ENCODE measurements at places on chromosomes 12 and 14.

- DNase-seq = no peak
Measured at GRCh38 chr12:23464241-23464812, 485.1 kb downstream of the SOX5 start.

- no peak for DNase-seq
Measured at GRCh38 chr12:75561921-75562320, 50.5 kb upstream of the KRR1 start.

- no peak for DNase-seq
Measured at GRCh38 chr14:104333646-104334423, 195.4 kb downstream of the KIF26A start.

GRCh38 chr12:117172168-117172567 lies 18.1 kb downstream of the FBXO21 start:
- no peak for DNase-seq

DNA sequence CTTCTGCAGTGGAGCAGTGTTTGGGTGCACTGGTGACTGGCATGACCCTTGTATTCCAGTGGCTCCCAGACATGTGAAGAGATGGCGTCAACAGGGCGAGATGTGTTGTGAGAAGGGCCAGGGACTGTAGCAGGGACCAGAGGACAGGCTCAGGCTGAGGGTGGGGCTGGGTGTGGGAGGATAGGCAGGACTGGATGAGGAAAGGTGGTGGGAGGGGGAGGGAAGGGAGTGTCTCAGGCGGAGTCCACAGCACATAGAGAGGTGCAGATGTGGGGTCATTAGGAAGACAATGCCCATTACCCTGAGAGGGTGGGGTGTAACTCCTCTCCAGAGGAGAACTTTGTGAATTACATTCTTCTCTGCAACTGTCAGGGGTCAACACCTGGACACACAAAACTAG lies 78.5 kb downstream of the DICER1 start:
- no peak for DNase-seq

- no peak for DNase-seq
Measured at GRCh38 chr14:22991852-22992251, 9.5 kb upstream of the AJUBA start.

- DNase-seq = no peak
Measured at GRCh38 chr14:20002319-20002718, 356 bp downstream of the OR4Q2 start.

DNA sequence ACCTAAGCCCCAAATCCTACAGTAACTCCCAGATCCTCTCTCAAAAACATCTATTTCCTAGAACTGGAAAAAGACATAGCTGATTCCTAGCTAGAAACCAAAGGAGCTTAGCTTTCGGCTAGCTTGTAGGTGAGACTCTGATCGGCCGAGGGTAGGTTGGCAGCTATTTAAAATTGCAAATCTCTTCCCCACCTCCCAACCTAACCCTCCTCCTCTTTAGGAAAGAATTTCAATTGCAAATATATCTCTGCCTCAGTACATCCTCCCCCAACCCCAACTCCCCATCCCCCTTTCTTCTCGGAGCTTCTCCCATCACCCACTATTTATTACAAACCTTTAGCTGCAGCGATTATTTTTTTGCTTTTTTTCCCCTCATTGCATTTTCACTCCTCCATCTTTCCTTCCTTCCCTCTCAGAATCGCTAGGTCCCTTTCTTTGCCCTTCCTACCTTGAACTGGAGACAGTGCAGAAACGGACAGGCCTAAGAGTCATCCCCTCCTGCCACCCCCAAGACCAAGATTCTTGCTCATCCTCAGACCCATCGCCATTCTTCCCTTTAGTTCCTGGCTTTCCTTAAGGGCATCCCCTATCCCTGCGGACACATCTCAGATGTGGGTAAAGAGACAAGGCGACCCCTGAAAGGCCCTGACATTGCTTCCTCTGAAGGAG lies 13.4 kb downstream of the ZFHX2 start:
- no peak for DNase-seq

DNA sequence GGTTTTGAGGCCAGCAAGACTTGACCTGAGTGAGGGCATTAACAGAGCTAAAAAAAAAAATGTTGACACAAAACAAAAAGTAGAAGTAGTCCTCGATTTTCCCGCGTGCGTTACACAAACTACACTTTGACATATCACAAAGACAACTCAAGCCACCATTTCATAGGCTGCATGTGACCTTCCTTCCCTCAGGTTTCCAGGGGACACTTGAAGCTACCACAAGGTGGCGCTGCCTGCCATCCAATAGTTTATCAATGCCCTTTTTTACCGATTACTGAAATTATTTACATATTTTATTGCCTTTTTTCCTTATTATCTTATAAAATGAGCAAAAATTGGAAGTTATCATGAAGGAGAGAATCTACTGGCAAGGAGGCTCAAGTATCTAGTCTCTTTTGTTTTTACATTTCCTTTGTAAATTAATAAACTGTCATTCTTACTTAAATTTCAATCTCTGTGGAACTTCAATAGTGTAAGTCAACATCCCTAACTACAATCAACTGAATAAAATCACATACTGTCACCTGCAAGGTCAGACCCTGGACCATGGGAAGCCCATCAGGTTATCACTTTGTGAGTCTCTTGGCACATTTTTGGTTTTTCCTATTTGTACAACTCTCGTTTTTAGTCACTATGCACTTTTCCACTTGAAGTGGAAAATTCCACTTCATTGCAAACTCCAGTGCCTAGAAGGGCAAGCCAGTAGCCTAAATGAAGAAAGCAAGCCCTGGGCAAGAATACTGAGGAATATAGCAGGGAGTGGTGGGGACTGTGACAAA lies 84.6 kb upstream of the CPSF6 start:
- DNase-seq = peak; percentile 61

- DNase-seq = no peak
Measured at GRCh38 chr12:79692860-79693577, 2.3 kb upstream of the PAWR start.

DNA sequence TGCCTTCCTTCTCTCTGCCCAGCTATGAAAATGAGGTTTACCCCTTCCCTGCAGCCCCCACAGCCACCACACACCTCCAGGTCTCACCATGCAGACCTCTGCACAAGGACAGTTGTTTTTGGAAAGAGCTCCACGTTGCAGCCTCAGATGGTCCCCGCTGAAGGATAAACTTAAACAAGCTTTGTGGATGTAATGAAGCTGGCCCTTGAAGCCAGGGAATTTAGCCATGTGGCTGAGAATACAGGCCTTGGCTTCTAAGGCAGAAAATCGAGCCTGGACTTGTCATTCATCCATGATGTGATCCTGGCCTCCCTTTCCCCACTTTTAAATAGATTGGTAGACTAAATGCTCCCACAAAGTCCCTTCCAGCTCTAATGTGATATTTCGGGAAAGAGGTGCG lies 79.4 kb downstream of the TBX3 start:
- no peak for DNase-seq
